Activated naive CD8-positive, alpha-beta T cell treated with anti-CD3 and anti-CD28 coated beads, Interleukin-2, amount 50 U/mL, for 16 hours (primary cell): ENCODE measurements at places on chromosomes 7 and 10.

GRCh38 chr10:97144297-97144696, 41.5 kb downstream of the SLIT1 start:
- no peak for DNase-seq

DNA sequence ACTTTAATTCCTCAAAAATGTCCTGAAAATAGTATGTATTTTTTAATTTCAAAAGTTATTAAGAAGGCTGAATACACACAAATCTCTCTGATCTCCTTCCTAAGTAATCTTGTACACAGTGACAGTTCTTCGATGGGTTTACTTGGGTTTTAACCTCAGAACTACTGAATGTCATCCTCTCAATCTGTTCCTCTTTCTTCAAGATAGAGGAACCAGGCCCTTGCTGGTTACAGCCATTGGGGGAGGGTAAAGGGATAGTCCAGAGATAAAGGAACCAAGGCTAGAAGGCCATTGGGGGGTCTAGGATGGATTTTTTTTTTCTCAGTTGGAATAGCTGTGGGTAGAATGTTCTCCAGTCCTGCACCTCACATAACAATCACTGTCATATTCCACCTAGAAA, 224.9 kb downstream of the SKIDA1 start:
- DNase-seq = no peak

GRCh38 chr7:122626785-122627184, 72.1 kb downstream of the RNF133 start:
- no peak for DNase-seq

GRCh38 chr10:128551475-128551874, 425.3 kb upstream of the MKI67 start:
- no peak for DNase-seq

DNA sequence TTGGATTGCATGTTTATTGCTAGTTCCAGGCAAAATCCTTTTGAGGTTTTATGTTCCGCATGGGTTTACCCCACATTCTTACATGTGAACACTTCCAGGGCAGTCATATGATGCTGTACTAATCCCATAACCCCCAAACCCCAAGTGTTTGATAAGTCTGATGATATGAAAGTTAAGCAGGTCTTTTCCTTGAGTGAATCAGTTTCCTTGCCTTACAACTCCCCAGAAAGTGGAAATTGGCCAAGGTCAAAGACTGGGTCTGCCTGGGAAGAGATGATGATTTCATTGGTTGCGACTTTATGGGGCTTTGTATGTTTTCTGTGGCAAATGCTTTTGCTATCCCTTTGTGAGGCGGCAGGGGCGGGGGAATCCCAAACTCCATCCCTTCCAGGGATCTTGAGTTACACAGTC, 24.7 kb downstream of the AFAP1L2 start:
- no peak for DNase-seq

DNA sequence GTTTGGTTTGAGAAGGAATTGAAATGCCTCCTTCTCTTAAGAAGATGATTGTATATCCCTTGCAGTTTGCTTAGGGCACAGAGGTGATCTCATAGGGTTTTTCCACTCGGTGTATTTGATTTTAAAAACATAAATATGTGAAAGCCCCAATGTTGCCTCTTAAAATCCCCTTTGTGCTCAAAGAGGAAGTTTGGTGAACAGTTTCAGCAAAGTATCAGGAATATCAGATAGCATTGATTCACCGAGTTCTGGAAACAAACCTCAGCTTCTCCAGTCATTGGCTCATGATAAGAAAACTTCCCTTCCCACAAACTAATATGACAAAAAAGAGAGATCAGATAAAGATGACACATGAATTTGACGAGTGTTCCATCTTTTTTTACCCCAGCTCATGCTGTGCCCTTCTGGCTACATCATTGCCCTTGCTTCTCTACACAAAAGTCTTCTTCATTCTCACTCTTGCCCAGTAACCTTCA, 20.1 kb upstream of the SMNDC1 start:
- no peak for DNase-seq

DNA sequence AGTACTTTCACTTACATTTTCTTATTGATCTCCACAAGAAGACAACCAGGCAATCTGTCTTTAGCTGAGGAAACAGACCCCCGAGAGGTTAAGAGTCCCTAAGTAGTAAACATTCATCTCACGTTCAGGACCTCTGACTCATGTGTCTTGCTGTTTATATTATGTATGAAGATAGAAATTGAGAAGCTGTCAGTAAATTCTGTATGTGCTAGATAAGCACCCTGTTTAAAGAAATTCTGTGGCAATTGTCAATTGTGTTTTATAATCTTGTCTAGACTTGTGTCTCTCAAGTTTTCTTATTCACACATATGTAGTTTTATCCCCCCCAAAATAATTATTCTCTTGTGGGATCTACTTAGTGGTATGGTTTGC, 14.5 kb downstream of the ADK start:
- no peak for DNase-seq

DNA sequence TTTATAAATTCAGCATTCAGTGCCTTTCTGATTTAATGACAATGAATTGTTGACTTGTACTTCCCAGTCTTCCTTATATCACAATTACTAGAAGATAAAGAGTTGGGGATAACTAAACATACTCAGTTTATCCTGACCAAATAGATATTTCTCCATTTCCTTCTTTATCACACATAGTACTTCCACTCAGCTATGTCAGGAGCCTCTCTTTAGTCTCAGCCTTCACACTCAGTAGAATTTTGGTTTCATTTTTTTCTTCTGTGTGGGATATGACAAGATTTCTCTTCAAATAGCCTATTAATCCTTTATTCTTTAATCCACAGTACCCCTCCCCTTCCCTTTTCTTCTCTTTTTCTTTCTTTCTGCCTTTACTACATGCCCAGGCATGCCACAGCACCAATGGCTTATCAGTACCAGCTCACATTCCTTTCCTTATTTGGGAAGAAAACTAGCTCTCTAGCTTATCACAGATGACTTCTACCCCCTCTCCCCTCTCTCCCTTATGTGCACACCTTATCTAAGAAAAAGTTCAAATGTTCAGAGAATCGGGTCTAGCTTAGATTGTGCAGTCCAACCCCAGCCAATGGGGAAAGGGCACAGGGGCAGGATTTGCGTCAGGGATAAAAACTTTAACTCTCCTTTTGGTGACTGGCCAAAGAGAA, 109.0 kb downstream of the PHF14 start:
- no peak for DNase-seq

GRCh38 chr10:184911-185310, 49.7 kb downstream of the ZMYND11 start:
- DNase-seq = no peak

GRCh38 chr7:41401833-41402232, 301.1 kb downstream of the INHBA start:
- no peak for DNase-seq

- no peak for DNase-seq
Measured at GRCh38 chr10:62924344-62924748, 108.2 kb upstream of the EGR2 start.

GRCh38 chr7:117630501-117630900, 150.7 kb downstream of the CFTR start:
- DNase-seq = no peak
